B cell (primary cell): ENCODE measurements at places on chromosomes 3 and 15.

DNA sequence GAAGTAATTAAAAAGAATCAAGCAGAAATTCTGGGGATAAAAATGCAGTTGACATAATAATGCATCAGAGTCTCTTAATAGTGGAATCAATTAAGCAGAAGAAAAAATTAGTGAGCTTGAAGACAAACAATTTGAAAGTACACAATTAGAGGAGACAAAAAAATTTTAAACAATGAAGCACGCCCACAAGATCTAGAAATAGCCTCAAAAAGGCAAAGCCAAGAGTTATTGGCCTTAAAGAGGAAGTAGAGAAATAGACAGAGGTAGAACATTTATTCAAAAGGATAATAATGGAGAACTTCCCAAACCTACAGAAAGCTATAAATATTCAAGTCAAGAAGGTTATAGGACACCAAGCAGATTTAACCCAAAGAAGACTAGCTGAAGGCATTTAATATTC lies 113.3 kb downstream of the TBC1D2B start:
- DNase-seq, result no peak

GRCh38 chr3:11734-12133 lies 184.8 kb upstream of the CHL1 start:
- no peak for DNase-seq

DNA sequence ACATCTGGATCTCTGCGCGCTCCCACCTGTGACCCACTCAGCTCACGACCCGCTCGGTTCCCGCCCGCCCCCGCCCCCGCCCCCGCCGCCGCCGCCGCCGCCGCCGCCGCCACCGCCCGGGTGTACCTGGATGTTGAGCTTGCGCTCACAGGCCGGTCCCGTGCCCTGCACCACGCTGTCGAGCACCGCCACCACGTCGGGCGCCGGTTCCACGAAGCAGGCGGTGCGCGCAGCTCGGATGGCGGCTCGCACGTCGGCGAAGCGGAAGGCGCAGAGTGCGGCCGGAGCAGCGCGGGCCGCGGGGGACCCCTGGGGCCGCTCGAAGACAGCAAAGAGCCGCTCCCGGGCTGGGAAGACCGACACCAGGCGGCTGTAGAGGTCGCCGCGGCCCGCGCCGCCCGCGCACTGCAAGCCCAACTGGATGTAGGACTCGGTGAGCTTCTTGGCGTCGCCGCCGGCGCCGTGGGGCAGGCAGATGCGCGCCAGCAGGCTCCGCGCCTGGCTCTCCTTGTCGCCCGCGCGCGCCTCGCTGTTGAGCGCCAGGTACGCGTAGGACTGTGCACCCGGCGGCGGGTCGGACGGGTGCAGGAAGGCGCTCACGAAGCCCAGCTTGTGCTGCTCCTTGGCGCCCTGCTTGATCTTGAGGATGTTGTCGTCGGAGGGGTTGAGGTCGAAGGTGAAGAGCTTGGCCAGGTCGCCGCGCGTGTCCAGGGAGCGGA lies 1.1 kb downstream of the PLXND1 start:
- DNase-seq, result peak; percentile 70

- DNase-seq, result no peak
These were observed 77.0 kb downstream of the KLF13 start for GRCh38 chr15:31403606-31404005.

DNA sequence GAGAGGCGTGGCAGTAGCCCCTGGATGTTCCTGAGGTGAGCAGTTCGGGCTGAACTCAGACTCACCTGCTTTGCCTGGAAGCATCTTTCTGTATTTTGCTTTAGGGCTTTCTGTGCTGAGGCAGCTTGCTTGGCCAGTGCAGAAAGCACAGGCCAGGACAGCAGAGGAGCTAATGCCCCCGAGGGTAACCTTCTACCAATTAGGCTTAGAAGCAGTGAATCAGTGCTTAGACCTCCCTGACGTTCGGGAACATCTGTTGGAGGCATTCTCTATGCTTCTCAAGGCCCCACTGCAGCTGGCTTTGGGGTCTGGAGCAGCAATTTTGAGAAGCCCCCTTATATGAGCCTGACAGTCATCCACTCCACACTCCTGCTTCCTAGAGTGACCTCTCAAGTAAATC lies 350.7 kb upstream of the PROK2 start:
- no peak for DNase-seq

GRCh38 chr15:91983729-91984340 lies 130.3 kb downstream of the SLCO3A1 start:
- DNase-seq, result no peak

DNA sequence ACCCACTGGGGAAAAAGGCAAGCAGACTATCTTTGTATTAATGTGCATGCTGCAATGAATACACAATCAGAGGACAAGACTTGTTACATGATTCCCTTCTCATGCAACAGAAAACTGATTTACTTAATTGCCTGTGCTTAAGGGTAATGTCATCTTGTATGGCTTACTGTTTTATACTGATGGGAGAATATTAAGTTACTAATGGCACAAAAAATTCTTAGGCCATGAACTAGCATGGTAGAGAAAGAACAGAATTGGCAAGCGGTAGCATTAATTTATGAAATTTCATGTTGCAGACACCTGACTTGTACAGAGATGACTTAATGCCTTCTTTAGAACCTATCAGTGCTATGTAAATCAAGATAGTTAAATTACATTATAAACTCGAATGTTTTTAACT lies 282.3 kb downstream of the CNTN3 start:
- no peak for DNase-seq

DNA sequence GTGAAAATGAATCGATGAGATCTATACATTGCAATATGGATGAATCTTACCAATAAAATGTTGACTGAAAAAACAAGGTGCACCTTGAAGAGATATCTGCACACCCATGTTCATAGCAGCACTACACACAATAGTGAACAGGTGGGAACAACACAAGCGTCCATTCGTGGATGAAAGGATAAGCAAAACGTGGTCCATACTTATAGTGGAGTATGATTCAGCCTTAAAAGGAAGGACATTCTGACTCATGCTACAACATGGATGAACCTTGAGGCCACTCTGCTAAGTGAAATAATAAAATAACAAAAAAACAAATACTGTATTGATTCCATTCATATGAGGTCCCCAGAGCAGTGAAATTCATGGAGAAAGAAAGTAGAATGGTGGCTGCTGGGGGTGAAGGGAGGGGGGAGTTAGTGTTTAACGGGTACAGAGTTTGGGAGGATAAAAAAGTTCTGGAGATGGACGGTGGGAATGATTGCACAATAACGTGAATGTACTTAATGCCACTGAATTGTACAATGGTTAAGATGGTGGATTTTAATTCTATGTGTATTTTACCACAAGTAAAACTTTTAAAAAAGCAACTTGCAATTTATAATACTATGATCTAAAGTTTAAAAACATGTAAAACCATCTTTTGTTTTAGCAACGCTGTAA lies 35.6 kb downstream of the IQSEC1 start:
- no peak for DNase-seq

DNA sequence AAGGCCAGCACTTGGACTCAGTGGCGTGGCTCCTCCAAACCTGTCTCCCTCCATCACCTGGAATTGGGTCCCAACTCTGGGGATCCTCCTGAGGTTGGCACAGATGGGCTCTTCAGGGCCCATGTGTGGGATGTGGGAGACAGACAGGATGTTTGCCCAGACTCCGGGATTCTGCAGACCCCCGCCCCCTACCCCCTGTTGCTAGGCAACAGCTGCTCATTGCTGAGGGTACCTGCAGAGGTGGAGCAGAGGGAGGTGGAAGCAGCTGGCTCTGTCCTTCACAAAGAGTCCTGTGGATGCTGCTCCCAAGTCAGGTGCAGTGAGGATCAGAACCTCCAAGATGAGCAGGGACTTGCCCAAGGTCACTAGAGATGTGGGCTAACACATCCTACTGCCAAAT lies 40.0 kb upstream of the SLC6A1 start:
- DNase-seq, result no peak

DNA sequence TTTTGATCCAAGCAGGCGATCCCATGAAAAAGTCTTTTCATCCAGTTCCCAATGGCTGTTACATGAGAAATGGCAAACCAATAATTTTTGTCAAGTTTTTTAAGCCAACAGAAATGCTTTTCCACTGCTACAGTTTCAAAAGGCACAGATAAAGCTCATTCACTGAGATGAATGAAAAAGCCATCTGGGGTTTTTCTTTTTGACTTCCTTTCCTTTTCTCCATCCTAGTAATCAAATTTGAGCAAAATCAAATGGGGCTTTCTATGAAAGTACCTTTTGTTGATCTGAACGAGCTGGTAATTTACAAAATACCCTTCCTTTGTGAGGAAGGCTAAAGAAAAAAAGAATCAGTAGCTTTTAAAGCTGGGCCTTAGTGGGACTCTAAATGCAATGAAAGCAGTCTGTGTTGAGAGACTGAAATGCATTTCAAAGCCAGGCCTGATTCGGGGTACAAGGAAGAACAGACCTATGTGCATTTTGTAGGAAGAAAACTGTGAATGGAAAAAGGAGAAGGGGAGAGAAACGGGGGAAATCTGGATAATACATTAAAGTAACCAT lies 185.2 kb upstream of the DNAJC19 start:
- DNase-seq, result no peak

GRCh38 chr3:184440151-184440550 lies 60.3 kb downstream of the CHRD start:
- no peak for DNase-seq

GRCh38 chr15:35014241-35014640 lies 26.2 kb upstream of the ZNF770 start:
- no peak for DNase-seq

DNA sequence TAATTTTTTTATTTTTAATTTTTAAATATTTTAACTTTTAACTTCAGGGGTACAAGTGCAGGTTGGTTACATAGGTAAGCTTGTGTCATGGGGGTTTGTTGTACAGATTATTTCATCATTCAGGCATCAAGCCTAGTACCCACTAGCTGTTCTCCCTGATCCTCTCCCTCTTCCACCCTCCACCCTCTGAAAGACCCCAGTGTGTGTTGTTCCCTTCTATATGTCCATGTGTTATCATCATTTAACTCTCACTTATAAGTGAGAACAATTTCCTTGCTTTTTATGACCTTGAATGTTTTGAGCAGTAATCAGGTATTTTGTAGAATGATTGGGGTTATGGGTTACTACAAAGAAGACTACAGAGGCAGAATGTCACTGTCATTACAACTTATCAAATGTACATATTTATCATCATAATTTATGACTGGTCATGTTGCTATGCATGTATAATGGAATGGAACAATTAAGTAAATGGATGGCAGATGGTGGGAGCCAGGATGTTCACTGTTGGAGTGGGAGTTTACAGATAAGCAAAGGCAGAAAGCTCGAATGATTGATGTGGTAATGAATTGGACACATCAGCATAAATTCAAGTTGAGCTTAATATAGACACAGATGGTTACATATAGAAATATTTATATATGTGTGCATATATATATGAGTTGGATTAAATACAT lies 563.8 kb upstream of the ROBO1 start:
- DNase-seq, result no peak

- DNase-seq, result no peak
These were observed 162.7 kb downstream of the GMNC start for GRCh38 chr3:190699776-190700175.

- DNase-seq, result no peak
These were observed 85.1 kb upstream of the NANOGP8 start for GRCh38 chr15:35170207-35170606.

GRCh38 chr15:31489801-31490646 lies 163.4 kb downstream of the KLF13 start:
- DNase-seq, result peak; percentile 70

- no peak for DNase-seq
These were observed 5.8 kb upstream of the PPP4R2 start for GRCh38 chr3:72990701-72991395.

DNA sequence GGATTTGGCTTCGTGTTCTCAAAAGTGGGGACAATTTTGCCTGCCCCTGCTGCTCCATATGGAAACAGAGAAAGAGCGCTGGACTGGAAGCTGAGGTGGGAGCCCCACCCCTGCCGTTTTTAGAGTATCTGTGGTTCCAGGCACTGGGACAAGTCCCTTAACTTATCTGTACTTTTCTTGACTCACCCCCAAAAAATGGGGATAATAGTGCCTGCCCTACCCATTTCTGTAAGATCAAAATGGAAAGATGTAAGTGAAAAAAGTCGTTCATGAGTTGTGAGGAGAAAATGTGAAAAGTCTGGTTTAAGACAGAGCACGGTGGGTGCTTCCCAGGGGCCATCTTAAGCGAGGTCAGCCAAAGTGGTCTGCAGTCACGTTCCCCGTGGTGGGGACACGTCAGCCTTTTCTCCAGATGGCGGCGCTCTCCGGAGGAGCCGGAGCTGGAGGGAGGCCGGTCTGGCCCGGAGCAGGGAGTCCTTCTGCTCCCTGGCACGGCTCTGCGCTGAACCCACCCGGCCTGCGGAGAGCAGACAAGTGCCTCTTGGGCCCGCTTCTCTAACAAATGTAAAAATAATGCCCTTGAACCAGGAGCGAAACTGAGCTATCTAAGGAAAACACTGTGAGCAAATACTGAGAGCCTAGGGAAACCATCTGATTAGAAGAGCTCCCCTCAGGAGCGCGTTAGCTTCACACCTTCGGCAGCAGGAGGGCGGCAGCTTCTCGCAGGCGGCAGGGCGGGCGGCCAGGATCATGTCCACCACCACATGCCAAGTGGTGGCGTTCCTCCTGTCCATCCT lies at the start of gene CLDN18:
Gene CLDN18, plus strand, starts transcription at position 690 of the 797 bp plus-strand sequence. Its CDS starts 61 bp downstream, at position 751.
- DNase-seq, result no peak

GRCh38 chr3:37718632-37719031 lies 143.0 kb upstream of the CTDSPL start:
- no peak for DNase-seq
